ENCODE measurements at places on chromosomes 11 and 22. TPM values are rescaled to one million over a fixed set of nuclear protein-coding genes. Genes with fewer than 3 reads are reported as not detected.
A peak's percentile ranks its signal among the peaks of the same experiment; 100 is the strongest.

Gene AMBRA1
- total RNA-seq: 17.7 TPM

Gene HEPHL1
- not detected for total RNA-seq

Gene FIBIN
- 3.4 TPM for total RNA-seq

Gene CALCA
- total RNA-seq: not detected

Gene GUCY1A2
- total RNA-seq: 3.2 TPM

DNA sequence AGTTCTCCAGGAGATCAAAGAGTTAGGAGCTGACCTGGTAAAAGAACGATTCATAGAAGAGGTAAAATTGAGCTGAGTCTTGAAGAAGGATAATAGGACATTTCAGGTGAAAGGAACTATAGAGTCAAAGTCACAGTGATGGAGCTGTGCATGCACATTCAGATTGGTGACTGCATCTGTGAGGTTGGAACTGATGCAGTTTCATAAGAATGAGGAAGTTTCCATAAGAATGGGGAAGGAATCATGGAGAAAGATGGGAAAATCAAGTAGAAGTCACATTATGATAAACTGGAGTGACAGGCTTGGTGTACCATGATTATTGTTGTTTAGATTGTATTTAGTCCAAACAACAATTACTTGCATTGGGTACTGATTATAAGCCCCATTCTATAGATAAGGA lies 232.2 kb downstream of the FAM76B start:
- no peak for DNase-seq

- no peak for DNase-seq
These were observed 144.1 kb downstream of the BBOX1 start for GRCh38 chr11:27184458-27185312.

DNA sequence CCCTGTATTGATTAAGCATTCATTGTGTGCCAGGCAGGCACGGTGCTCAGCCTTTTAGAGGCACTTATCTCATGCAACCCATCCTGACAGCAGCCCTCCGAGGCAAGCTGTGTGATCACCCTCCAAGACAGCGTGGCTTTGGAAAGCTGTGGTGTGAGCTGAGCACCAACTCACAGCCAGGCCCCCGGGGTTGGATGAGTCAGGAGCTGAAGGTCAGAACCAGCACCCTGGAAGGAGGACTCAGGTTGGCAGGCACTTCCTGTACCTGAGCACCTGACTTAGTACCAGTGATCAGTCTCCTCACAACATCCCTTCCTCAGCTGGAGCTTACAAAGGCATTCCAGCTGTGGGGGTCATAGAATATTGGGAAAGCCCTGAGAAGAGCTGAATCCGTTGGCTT lies 9.0 kb downstream of the PATZ1 start:
- peak; percentile 25 for DNase-seq

GRCh38 chr22:41974691-41975290 lies 5.5 kb downstream of the SEPTIN3 start:
- DNase-seq: no peak

- DNase-seq: no peak
These were observed 113.9 kb upstream of the ANO1 start for GRCh38 chr11:69964247-69964643.

DNA sequence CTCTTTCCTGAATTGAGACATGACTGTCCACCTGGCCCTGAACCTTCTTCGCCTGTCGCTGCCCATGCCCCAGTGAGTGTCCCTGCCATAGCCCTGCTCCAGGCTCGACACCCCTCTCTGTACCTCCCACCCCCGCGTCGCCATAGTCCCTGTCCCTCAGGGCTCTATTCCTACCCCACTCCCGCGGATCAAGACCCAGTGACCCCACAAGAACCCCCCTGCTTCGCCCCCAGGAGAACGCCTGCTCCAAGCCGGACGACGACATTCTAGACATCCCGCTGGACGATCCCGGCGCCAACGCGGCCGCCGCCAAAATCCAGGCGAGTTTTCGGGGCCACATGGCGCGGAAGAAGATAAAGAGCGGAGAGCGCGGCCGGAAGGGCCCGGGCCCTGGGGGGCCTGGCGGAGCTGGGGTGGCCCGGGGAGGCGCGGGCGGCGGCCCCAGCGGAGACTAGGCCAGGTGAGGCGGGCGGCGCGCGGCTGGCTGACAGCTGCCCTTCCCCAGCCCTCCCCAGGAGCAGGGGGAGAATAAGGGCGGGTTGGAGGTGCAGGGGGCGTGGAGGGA lies 5.6 kb downstream of the NRGN start:
- DNase-seq: no peak

DNA sequence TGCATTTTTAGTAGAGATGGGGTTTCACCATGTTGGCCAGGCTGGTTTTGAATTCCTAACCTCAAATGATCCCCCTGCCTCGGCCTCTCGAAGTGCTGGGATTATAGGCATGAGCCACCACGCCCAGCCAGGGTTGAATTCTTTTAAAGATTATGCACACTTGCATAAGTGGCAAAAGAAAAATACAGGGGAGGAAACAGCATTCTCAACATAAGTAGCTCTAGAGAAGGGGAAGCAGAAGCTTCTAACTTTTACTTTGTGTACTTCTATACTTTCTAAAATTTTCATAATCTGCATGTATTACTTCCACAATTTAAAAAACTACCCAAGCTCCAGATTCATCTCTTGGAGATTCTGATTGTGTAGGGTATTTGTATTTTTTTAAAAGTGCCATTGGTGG lies 108.0 kb downstream of the SLC1A2 start:
- no peak for DNase-seq

GRCh38 chr11:92257536-92257935 lies 32.9 kb downstream of the FAT3 start:
- DNase-seq: no peak

DNA sequence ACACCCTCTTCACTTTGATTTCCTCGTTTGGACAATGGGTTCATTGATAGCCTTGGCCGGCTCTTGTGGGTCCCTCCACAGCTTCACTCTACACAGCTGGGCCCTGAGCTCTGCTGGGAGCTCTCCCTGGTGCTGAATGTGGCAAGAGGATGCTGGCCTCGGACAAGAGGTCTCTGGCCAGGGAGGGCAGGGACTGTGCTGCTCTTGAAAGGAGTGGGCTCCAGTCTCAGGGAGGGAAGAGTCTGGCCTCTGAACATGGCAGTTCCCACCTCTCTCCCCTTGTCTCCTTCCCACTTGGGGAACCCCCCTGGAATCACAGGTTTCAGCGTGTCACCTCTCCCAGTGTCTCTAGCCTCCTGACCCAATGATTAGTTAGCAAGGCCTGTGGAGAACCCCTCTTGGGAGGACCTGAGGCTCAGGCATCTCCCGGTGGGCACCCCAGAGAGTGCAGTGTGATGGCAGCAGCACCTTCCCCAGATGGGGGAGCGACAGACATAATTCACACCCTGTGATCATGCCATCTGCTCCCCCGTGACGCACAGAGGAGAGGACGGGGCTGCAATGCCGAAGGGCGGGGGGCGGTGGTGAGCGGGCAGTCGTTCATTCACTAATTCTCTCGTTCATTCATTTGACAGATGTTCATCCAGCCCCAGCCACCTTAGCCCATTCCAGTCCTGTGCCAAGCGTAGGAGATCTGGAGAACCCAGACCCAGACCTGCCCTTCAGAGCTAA lies 2.8 kb upstream of the CABP7 start:
- peak; percentile 49 for DNase-seq

DNA sequence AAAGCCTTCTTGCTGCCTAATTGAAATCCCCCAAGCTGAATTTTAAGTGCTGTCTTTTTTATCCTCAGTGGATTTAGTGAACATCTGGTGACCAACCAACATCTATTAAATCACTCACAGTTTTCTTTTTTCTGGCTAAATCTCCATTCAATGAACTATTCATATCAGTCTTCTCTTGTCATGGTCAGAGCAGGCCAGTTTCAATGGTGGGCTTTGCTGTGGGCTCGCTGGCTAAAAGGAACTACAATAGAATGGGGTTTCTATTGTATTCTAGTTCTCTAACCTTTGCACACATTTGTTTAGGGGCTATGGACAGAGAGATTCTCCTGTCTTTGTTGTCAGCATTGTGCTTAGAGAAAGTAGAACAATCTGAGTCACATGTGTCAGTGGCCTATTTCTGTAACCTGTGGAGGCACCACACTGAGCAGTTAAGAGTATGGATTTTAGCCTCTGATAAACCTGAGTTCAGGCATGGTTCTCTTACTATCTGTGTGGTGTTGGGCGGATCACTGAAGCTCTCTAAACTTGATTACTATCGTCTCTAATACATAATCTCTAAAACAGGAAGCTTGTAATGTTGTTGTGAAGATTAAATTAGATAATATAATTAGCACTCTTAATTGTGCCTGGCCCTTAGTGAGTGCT lies 94.2 kb upstream of the CADM1 start:
- no peak for DNase-seq

DNA sequence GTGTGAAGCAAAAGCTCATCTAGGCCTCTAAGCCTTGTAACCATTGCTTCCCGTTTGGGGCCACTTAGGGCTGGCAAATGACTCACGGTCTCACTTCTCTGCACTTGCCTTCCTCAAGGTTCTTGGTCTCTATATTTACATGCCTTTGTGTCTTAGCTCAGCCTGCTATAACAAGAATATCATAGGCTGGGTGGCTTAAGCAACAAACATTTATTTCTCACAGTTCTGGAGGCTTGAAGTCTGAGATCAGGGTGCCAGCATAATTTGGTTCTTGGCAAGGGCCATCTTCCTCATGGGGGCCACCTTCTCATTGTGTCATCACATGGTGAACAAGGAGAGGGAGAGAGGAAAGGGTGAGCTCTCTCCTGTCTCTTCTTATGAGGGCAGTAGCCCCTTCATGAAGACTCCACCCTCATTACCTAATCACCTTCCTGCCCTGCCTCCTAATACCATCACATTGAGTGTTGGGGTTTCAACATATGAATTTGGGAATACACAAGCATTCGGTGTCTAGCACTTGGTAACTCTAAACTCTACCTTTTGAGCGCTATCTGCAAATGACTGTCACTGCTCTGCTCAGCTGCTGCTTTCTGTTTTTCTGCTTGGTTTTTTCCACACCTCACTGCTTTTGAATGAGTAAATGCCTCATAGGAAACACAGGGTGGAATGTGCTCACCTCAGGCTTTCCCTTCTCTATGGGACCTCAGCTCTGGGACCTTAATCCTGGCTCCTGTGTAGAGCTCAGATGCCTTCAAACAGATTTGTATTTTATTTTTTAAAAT lies 16.2 kb upstream of the ME3 start:
- peak; percentile 73 for DNase-seq

Measured in MG63 (cell line).